Brain pericyte (primary cell): ENCODE measurements at places on chromosomes 13 and 19.

DNA sequence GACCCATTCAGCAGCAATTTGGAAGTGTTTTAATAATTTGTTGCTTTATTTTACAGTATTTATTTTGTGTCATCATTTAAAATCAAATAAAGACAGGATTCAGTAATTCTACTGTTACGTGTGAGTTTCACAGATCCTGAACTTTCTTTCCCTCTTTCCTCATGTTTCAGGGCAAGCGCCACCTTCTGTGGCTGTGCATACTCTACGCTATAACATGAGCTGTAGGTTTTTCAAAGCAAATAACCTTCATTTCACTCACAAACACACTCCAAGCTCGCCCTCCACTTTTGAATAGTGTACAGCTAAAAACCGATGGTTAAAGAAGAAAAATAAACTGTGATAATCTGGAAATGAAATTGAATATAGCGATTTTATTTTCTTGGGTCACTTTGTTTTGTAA is 753.3 kb downstream of the OLFM4 start:
- DNase-seq: no peak

GRCh38 chr13:59415498-59415897 is 748.2 kb downstream of the DIAPH3 start:
- no peak for DNase-seq

- no peak for DNase-seq
Measured at GRCh38 chr19:41249707-41250423, 14.3 kb upstream of the HNRNPUL1 start.

- no peak for DNase-seq
Measured at GRCh38 chr13:26075498-26075897, 23.7 kb upstream of the SHISA2 start.

- no peak for DNase-seq
Measured at GRCh38 chr19:3950871-3951861, 18.3 kb downstream of the NMRK2 start.

DNA sequence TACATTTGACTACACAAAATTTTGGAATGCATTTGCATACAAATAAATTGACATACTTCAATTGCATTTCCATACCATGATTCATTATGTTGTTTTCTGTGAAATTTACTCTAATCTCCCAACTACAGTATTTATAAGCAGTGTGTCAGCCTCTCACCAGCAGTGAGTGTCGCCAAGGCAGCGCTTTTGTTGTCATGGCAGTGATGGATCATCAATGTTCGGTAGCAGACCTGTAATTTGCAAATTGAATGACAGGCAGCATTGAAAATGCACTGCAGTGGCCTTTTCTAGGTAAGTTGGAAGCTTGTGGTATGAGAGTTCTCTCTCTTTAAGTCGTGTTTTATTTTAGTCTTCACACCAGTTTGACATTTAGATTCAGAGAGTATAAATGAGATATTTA is 534.1 kb downstream of the PCDH17 start:
- no peak for DNase-seq

DNA sequence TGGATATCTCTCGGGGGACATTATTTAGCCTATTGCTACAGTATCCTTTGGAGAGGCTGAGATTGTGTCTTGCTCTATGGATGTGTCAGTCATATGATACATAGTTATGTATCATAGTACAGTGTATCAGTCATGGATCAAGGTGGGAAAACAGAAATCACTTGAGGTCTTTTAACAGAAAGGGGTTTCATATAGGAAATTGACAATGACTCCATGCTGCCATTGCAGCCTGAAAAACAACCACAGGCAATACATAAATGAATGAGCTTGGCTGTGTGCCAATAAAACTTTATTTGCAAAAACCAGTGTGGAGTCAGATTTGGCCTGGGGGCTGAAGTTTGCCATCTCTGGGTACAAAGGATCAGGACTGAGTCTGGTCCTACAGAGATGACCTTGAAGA is 35.4 kb downstream of the COLGALT1 start:
- no peak for DNase-seq

- DNase-seq: no peak
Measured at GRCh38 chr19:49364083-49364737, 533 bp downstream of the DKKL1 start.

GRCh38 chr13:78596736-78597601 is 6.4 kb downstream of the POU4F1 start:
- DNase-seq: no peak

GRCh38 chr19:46365561-46365960 is 18.7 kb downstream of the PPP5C start:
- no peak for DNase-seq

GRCh38 chr13:85640727-85641126 is 158.5 kb downstream of the SLITRK6 start:
- DNase-seq: no peak

DNA sequence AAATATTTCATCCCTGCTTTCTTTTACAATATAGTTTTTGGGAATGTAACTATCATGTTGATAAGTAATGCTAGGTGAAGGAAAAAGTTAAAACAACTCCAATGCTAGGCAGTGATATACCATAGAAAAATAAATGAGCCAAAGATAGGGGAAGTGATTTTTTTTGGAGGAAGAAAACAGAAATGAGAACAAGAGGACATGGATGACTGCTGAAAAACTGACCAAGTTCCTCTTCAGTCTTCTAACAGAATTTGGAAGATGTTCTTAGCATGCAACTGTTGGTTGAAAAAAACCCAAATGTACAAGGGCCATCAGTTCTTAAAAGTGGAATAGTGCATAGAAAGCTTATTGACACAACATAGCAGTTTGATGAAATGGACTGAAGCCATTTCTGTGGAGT is 262.5 kb upstream of the STARD13 start:
- DNase-seq: no peak

- DNase-seq: no peak
Measured at GRCh38 chr13:109867766-109868165, 81.4 kb upstream of the IRS2 start.

- DNase-seq: no peak
Measured at GRCh38 chr19:56660381-56661107, 11.0 kb downstream of the ZNF835 start.

DNA sequence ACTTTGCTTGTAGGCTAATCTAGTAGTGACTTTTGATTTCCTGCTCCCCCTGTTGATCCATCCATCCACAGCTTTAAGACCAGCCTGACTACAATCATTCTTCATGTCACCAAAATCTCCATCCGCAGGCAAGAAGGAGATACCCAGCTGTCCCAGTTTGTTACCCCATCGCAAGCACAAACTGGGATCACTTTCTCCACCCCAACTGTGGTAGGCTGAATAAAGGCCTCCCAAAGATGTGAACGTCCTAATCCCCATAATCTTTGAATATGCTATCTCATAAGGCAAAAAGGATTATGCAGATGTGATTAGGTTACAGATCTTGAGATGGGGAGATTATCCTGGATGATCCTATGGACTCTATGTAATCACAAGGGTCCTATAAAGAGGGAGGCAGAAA is 202.0 kb downstream of the ENOX1 start:
- no peak for DNase-seq

DNA sequence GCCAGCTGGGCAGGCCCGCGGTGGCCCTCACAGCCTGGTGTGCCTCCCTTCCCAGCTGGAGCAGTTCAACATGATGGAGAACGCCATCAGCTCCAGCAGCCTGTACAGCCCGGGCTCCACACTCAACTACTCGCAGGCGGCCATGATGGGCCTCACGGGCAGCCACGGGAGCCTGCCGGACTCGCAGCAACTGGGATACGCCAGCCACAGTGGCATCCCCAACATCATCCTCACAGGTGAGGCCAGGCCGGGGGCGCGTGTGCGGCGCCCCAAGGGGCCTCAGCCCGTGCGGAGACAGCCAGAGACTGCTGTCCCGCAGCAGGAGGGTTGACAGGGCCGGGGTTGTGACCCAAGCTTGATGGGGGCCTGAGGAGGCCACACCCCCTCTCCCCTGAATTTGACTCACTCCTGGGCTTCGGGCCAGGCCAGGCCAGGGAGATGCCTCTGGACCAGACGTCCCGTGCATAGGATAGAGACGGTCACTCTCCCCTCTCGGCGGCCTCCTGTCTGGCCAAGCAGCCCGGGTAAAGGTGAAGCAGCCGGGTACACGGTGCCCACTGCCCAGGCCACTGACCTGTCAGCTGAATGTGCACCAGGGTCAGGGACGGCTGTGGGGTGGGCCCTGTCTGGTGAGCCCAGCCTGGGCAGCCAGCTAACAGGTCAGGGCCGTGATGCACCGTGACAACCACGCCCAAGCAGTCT is 15.4 kb downstream of the COMP start:
- DNase-seq: no peak

- DNase-seq: no peak
Measured at GRCh38 chr13:23771956-23772355, 117.2 kb downstream of the MIPEP start.

DNA sequence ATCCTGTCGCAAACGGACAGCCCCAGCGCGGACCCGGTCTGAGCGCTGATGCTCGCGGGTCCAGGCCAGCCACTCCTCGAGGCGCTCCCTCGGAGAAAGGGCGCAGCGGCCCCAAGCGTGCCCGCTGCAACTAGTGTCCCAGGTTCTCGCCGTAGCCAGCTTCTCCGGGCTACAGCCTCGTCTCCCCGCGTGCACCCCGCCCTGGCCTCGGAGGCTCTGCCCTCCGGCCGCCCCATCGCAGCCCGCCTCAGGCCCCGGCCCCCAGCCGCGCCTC is 487 bp downstream of the FLT1 start:
- DNase-seq: no peak

- no peak for DNase-seq
Measured at GRCh38 chr13:99908140-99908803, 63.3 kb downstream of the ZIC5 start.

- no peak for DNase-seq
Measured at GRCh38 chr13:89380101-89380500, 1708.9 kb downstream of the SLITRK5 start.

DNA sequence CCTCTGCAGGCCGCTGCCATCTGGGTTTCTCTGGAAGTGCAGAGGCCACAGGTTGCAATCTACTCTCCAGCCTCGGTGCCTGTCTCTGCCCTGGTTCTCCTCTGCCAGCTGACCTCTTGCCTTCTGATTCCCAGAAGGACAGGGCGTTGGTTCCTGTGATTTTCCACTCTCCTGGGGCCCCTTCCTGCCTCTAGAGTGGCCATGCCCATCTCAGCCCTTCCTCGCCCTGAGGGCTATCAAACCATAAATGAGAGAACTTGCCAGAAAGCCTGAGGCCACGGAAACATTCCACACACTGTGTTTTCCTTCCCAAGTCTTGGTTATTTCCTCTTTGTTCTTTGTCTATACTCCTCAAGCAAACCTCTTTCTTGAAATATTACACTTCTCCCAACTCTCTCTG is 146.2 kb downstream of the SHISA2 start:
- no peak for DNase-seq

DNA sequence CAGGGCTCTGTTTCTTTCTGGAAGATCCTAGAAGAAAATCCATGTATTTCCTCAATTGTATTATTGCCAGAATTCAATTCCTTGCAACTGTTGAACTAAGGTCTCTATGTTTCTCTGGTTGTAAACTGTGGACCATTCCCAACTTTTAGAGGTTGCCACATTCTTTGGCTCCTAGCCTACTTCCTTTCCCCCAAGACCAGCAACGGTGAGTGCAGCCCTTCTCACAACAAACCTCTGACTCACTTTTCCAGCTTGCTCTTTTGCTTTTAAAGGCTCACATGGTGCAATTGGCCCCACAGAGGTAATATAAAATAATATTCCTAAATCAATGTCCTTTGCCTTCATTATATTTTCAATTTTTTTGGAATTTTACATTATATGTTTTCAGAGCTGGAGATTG is 371.3 kb downstream of the SLITRK5 start:
- DNase-seq: no peak

DNA sequence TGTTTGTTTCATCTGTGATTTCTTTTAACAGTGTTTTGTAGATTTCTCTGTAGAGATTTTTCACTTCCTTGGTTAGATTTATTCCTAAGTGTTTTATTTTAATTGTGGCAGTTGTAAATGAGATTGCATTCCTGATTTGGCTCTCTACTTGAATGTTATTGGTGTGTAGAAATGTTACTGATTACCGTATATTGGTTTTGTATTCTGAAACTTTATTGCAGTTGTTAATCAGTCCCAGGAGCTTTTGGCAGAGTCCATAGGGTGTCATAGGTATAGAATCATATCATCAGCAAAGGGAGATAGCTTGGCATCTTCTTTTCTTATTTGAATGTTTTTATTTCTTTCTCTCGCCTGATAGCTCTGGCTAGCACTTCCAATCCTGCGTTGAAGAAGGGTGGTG is 1386.7 kb downstream of the SLITRK5 start:
- DNase-seq: no peak

- DNase-seq: no peak
Measured at GRCh38 chr13:47317356-47317755, 420.5 kb upstream of the HTR2A start.

DNA sequence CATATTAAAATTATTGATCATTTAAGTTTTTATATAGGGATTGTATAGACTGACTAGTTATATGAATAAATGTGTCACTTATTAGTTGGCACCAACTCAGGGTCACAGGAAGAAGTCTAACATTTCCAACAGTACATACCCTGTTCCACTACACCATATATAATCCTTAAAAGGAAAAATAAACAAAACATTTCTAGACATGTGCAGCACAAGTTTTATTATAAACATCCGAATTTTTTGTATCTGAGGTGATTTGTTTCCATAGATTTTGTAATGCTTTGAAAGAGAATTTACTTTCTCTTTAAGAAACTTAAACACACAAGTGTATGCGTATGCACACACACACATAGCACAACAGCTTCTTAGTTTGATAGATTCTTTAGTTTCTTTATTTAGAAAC is 418.6 kb upstream of the GPC6 start:
- DNase-seq: no peak

DNA sequence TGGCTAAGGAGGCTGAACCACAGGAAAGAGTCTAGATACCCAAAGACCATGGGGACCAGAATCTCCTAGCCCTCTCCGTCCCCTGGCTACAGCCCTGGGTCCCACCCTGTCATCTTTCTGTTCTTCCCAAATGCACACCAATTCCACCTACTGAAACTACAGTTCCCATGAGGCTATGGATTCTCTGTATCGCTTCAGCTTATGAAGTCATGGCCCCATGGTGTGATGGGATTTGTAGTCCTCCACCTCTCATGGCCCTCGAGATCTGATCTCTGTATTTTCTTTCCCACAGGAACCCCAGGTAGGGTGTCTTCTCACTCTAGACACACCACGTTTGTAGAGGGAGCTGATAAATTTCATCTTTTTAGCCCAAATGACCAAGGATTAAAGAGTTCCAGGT is 11.8 kb downstream of the PTPRH start:
- no peak for DNase-seq

DNA sequence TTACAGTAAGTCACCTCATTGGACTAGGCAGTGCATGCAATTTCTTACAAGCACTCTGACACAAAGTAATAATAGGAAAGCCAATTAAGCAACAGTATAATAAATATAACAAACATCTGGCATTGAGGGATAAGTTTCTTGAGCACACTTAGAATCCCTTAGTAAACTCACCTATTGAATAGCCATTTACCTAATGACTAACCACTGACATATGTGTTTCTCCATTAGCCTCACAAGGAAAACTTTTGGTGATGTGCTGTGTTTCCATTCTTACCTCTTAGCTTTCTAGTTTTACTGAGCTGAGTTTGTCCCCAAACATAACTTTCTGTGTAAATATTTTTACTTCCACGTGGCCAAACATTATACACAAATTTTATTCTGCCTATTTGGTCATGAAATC is 47.4 kb upstream of the PCDH9 start:
- DNase-seq: no peak
